Stimulated activated CD4-positive, alpha-beta T cell treated with anti-CD3 and anti-CD28 coated beads, Interleukin-4, amount 100 ng/mL, for 4 hours (primary cell): ENCODE measurements at places on chromosomes 12 and 14.
A peak's percentile ranks its signal among the peaks of the same experiment; 100 is the strongest.

GRCh38 chr12:106740818-106741217 is 33.7 kb upstream of the RIC8B start:
- no peak for DNase-seq

- DNase-seq: no peak
These were observed 157.6 kb upstream of the PDE3A start for GRCh38 chr12:20210621-20211215.

GRCh38 chr12:87259391-87259790 is 769.8 kb downstream of the C12orf50 start:
- no peak for DNase-seq

DNA sequence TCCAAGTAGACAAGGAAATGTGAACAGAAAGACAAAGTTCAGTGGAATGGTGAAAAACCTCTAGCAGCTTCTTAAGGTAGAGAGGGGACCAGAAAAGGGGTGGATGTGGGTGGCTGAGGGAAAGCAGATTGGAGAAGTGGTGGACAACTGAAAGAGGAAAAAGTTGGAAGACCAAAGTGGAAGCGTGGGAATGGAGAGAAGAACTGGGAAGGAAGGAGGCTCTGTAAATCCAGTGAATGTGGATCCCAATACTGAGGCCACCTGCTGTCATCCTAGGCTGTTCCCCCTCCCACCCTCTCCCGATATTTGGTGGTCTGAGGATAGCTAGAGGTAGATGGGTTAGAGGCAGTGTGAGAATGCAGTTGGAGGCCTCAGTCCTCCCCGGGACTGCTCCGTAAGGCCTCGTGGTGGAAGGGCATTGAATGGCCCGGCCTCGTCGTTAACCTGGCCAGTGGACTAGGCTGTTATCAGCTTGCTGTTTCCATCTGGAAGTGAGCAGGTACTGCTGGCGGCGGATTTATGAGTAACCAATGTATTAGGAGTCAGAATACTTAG is 822 bp upstream of the POU6F1 start:
- DNase-seq: no peak

- DNase-seq: no peak
These were observed 60.5 kb upstream of the KIF21A start for GRCh38 chr12:39503439-39503838.

DNA sequence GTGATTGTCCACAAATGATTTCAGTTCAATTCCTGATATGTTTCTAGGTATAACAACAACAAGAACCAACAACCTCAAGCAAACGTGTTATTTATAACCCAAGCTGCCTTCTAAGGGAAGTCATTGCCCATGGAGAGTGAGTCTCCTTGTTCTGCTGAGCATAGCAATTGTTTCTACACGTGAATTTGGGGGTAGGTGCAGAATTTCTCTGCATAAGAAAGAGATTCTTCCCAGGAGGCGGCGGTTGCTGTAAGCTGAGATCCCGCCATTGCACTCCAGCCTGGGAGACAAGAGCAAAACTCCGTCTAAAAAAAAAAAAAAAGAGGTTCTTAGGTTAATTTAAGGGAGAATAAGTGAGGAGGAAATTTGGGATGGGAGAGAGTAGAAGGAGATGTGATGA is 226.5 kb upstream of the PELI2 start:
- DNase-seq: no peak

- no peak for DNase-seq
These were observed 533.9 kb upstream of the LRFN5 start for GRCh38 chr14:41072776-41073175.

- DNase-seq: no peak
These were observed 27.8 kb upstream of the NFYB start for GRCh38 chr12:104165801-104166200.

- DNase-seq: no peak
These were observed 14.4 kb downstream of the TTLL5 start for GRCh38 chr14:75675265-75675960.

GRCh38 chr14:73787486-73788316 is 63.9 kb upstream of the PTGR2 start:
- peak; percentile 48 for DNase-seq

- DNase-seq: no peak
These were observed 16.4 kb upstream of the MED13L start for GRCh38 chr12:116293687-116294453.

GRCh38 chr12:68450947-68451260 is 118.7 kb upstream of the MDM1 start:
- DNase-seq: no peak

- DNase-seq: no peak
These were observed 1.3 kb upstream of the TMEM233 start for GRCh38 chr12:119592232-119592631.

- peak; percentile 74 for DNase-seq
These were observed 91.5 kb upstream of the PRB2 start for GRCh38 chr12:11486623-11487444.

GRCh38 chr12:68264158-68264855 is 10.9 kb upstream of the IL22 start:
- no peak for DNase-seq

GRCh38 chr12:89951050-89951693 is 242.5 kb upstream of the ATP2B1 start:
- DNase-seq: no peak

GRCh38 chr12:90828621-90829020 is 126.4 kb downstream of the CCER1 start:
- no peak for DNase-seq

DNA sequence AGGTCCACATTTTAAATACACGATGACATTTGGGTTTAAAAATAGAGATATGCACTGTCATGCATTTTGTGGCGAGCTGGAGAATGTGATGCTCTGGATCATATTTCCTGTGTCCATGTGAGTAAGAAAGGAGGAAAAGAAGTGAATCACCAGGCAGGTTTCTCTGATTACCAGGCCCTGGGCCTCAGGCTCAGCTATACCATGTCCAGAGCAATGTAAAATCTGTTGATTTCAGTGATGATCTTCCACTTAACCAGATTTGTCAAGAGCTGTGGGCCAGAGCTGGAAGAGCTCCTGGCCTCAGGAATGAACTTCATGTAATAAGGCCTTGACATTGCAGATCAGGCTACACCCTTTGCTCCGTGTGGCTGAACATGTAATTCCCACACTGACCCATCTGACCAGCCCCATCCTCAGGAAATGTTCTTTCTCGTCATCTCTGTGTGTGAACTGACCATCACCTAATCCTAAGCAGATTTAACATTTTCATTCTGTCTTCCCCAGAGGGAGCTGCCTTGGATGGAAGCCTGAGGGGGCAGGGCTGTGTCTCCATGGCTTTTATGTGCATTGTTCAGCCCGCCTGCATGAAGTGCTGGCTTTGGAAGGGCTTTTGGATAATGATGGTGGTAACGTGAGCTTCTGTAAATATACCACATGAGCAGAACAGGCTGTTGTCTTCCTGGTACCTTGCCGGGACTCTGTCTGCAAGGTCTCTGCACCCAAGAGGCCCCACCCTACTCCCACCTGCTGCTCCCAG is 54.5 kb downstream of the CRACR2A start:
- DNase-seq: no peak

DNA sequence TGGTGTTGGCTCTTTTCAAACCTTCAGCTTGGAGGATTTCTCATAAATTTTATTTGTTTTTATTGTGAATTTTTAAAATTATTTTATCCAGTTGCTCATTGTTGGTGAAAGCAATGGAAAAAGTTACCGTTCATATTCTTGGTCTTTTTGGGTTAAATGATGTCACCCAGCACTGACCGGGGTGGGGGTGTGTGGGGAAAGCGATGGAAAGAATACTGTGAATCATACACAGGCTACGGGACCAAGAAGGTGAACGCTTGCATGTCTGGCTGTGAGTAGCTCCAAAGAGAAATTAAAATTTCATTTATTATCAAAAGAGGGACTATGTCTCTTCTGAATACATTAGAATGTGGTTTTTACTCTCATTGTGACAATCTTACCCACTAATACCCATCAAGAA is 430.1 kb downstream of the AEBP2 start:
- no peak for DNase-seq

DNA sequence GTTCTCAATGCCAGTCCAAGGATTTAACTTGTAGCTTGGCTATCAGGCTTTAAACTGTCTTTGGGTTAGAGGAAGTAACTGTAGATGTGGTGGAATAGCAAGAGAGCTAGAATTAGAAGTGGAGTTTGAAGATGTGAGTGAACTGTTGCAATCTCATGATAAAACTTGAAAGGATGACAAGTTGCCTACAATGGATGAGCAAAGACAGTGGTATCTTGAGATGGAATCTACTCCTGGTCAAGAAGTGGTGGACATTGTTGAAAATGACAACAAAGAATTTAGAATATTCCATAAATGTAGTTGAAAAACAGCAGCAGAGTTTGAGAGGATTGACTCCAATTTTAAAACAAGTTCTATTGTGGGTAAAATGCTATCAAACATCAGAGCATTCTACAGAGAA is 199.0 kb downstream of the DUSP6 start:
- no peak for DNase-seq

- no peak for DNase-seq
These were observed 921.8 kb downstream of the BCL11B start for GRCh38 chr14:98350213-98350612.

GRCh38 chr12:67925552-67925951 is 63.7 kb upstream of the IFNG-AS1 start:
- DNase-seq: no peak

DNA sequence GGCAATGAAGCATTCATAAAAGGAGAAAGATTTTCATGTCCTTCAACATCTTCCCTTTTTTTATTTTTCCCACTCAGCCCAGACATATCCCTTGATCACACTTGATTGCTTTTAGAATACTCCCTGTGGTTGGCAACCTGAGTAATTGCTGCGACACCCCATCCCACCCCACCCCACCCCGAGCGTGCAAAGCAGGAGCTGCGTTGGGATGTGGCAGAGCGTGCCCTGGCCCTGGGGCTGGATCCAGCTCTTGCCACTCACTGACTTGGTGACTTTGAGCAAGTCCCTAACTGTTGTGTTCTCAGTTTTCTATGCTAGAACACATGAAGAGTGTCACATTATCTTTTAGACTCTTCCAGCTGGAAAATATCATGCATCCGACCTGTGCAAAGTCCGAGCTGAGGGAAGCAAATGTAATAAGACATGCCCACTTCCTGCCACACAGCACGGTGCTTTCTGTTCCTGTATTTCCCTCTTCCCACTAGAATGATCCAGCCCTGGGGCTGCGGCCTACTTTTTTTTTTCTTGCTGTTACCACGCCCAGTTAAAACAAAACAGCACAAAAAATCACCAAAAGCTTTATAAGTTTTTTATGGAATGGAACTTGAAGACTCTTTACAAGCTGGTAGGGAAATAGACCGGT is 4.0 kb downstream of the ASCL4 start:
- DNase-seq: no peak

GRCh38 chr12:121325922-121326396 is 26.3 kb downstream of the ANAPC5 start:
- DNase-seq: no peak

GRCh38 chr12:74401035-74401434 is 136.6 kb upstream of the ATXN7L3B start:
- no peak for DNase-seq

GRCh38 chr12:128951448-128951847 is 98.2 kb downstream of the GLT1D1 start:
- DNase-seq: no peak

DNA sequence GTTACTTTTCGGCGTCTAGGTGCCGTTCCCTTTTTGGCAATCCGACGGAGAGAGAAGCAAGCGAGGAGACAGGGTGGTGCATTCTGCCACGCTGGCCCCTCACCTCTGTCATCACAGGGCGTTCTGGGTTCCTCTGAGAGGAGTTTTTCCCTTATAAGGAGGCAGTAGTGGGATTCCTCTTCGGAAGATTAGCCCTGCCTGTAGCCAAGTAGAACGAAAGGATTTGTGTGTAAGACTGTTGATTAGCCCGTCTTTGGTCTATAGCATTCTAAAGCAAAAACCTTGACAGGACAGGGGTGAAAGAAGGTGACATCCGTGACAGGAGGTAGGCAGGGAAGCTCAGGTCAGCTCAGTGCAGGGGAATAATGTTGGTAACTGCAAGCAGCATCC is 9.1 kb upstream of the NEMF start:
- DNase-seq: peak; percentile 62

GRCh38 chr12:62898526-62898925 is 36.4 kb downstream of the PPM1H start:
- no peak for DNase-seq

DNA sequence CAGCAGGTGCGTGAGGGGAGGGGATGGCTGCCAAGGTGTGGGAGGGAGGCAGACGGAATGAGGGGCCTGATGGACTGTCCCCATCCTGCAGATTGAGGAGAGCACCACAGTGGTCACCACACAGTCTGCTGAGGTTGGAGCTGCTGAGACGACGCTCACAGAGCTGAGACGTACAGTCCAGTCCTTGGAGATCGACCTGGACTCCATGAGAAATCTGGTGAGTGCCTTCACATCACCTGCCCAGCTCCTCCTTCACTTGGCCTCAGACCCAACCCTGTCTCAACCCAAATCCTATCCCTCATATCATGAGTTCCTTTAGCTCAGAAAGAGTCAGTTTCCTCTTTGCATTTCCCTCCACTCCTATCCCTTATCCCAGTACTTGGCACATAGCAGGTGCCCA is 2.7 kb downstream of the KRT18 start:
- no peak for DNase-seq

GRCh38 chr12:50747817-50748216 is 16.1 kb upstream of the ATF1 start:
- DNase-seq: no peak

- no peak for DNase-seq
These were observed 12.9 kb downstream of the BTBD7 start for GRCh38 chr14:93319958-93320357.

DNA sequence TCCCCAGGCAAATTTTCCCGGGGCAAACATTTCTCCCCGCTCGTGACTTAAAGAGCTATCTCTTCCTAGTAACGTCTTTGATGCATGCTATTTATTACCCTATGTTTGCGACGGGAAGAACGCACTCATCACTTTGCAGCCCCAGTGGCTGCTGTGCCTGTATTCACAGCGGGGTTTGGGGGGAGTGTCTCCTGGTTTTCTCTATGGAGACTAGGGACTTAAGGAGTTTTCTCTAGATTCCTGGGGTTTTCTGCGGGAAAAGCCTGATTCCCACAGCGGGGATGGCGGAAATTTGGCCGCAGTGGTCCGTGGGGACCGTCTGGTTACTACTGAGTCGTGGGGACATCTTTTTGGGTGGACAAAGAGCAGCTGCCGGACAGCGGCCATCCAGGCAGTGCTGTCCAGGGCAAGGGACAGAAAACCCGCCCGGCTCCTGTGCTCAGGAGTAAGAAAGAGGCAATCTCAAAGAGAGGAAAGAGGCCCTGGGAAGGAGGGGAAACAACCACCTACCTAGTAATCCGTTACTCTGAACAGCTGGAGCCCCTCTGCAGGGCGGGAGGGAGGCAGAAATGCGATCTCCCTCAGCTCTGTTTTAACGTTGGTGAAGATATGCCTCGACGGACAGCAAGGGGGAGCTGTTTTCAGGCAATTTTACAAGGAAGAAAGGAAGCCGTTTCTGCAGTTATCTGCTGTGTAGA is 771 bp upstream of the AVPR1A start:
- no peak for DNase-seq

- no peak for DNase-seq
These were observed 1.8 kb downstream of the ALX1 start for GRCh38 chr12:85281636-85282312.

DNA sequence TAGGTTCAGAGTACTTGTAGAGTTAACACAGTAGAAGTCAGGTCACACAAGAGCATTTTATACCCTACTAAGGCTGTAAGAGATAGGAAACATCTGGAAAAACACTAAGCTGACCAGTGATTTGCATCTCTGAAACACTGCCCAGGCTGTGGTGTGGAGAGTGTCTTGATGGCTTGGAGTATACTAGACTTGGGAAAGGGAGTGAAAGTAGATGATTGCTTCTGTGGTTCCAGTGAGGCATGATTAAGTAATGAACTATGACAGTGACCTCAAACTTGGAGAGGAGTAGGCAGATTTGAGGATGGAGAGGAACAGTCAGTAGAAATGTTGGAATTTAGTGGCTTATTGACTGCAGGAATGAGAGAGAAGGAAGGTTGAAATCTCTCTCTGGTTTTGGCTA is 201.2 kb downstream of the FLRT2 start:
- no peak for DNase-seq
